ENCODE measurements at places on chromosomes 3 and 15.

DNA sequence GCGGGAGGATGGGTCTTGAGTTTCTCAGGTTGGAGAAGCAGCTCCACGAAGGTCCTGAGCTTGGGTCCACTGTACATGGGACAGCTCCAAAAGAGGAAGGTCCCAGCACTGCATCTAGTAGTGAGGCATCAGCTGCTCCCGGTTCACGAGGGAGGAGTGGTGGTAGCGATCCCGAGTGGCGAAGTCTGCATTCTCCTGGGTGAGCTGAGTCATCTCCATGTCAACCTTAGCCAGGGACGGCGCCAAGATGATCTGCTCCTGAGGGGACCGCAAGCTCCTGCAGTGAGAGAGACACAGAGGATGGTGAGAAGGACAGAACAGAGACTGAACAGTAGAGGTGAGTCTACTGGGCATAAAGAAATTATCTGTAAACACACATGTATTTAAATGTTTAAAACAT is 28.0 kb upstream of the HEG1 start:
- no peak for DNase-seq

DNA sequence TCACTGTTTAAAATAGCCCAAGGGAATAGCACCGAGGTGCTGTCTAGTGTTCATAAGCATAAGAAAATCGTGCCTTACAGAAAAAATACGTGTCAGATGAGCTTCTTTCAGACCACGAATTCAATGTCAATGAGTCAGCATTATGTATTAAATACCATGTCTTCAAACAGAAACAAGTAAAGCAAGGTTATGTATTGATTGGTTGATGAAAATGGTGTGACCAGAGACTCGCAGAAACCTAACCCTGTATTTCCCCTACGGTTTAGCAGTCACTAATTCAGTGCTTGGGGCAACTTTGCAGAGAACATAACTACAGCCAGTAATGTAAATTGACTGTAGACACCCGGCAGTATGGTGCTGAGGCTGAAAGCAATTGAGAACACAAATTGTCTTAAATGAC is 307.7 kb downstream of the IL5RA start:
- DNase-seq = no peak

DNA sequence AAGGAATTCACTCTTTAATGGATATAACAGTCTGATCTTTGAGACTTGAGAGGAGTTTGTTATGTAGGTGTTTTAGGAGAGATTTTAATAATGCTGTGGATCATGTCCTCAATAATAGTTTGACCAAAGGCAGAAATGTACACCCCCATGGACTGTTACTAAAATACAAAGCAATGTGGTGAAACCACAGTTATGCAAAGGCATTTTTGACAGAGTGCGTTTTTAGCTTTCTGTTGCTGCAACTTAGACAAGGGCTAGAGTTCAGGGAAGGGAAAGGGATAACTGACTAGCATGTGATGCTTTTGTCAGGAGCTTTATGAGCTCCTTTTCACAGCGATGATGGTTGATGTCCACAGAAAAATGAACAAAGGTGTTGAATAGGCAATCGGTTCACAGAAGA is 3.6 kb upstream of the STARD5 start:
- DNase-seq = no peak

DNA sequence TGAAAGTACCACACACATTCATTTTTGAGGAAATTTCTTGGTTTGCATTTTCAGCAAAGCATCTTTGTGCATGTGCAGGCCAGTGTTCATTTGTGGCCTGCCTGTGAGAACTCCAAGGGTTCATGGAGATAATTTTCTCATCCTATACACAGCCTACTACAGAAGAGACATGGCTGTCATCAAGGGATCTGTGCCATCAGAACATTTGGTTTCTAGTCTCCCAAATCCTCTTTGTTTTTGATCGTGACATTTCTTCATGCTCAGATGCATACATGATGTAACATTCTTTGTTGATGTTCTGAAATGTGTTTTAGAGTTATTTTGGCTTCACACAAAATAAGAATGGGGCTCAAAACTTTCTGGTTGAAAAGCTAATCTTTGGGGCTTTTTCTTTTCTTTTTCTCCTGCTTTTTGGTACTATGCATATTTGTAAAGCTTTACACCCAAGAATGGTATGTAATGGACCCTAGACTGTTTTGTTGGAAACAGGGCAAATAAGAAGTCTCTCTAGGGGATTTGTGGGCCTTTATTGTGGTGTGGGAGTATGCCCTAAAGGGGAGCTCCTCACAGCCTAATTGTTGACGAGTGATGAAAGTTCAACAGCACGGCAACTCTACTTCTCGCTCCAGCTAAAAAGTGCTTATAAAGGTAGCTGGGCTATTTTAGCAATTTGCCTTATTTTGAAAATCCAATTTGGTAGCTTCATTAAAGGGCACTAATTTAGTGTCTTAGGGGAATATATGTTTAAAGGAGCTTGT is 3.2 kb upstream of the ARPP21 start:
- no peak for DNase-seq

- DNase-seq = no peak
These were observed 440.9 kb downstream of the PDCD6IP start for GRCh38 chr3:34239287-34239686.

DNA sequence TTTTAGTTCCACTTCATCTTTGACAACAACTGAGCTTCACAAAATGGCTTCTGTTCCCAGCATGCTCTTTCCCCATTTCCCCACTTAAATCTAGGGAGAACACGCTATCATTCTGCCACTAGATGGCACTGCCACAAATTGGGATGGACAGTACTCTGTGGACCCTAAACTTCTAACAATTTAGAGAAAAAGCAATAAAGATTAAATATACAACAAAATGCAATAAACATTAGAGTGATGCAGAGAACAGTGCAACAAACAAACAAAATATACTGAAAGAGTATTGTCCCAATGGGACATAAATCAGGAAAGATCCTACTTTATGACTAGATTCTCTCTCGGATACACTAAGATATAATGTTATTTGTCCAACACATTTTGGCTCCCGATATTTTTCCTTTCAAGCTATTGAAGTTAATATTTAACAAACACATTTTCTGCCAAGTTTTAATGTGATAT is 169.7 kb upstream of the TMCO5A start:
- no peak for DNase-seq

DNA sequence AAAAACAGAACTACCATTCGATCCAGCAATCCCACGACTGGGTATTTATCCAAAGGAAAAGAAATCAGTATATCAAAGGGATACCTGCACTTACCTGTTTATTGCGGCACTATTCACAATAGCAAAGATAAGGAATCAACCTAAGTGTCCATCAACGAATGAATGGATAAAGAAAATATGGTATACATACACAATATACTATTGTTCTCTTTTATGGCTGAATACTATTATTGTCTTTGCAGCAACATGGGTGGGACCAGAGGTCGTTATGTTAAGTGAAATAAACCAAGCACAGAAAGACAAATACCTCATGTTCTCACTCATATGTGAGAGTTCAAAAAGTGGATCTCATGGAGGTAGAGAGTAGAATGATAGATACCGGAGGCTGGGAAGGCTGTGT is 118.3 kb upstream of the FAM3D start:
- DNase-seq = no peak

GRCh38 chr15:78071383-78071782 is 6.1 kb downstream of the TBC1D2B start:
- no peak for DNase-seq

DNA sequence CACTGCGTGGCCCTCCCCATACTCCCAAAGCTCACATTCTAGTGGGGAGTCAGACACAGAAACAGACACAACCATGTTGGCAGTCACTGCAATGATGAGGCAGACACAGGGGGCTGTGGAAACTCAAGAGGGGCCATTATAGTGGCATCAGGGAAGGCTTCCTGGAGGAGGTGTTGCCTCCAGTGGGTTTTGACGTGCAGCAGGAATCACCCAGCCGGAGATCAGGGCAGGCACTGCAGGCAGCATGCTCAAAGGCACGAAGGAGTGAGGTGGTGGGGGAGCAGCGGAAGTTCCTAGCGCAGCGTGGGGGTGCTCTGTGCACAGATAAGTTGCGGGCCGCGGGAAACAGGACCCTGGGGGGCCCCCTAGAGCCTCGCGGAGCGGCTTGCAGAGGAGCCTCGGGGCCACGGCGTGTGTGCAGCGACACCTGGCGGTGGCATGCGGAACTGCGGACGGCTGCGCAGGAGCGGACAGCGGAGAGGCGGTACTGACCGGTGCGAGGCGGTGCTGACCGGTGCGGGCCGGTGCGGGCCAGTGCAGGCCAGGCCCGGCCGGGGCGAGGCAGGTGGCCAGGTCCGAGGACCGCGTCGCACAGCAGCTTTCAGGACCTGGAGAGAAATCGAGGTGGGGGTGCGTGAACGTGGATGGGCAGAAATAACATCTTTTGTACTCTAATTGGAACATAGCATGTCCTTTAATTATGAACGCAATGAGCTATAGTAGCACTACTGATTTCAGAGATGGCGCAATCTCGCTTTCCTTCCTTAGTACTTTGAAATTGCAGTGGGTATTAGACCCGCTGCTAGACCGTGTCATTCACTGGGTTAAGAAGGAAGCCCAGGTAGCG is 101.5 kb downstream of the FBLN2 start:
- peak; percentile 87 for DNase-seq

DNA sequence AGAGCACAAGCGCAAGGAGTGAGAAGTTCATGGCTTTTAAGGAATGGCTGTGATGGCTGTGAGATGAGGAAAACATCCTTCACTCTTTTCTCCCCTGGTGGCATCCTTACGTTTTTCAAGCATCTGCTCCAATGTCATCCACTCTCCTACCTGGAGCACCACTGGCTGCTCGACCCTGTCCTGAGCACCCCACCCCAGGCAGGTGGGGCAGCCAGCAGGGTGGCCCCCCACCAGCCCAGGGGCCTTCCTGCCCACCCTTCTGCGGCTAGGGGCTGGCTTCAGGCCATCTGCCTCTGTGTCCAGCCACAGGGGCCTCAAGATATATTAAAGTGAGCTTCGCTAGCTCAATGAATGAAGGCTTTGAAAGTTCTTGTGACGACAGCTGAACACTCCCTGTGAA is 56.1 kb downstream of the ATP10A start:
- DNase-seq = no peak

- no peak for DNase-seq
These were observed 519.2 kb downstream of the NAALADL2 start for GRCh38 chr3:175378348-175378747.

GRCh38 chr3:188488801-188489200 is 334.8 kb downstream of the LPP start:
- no peak for DNase-seq

DNA sequence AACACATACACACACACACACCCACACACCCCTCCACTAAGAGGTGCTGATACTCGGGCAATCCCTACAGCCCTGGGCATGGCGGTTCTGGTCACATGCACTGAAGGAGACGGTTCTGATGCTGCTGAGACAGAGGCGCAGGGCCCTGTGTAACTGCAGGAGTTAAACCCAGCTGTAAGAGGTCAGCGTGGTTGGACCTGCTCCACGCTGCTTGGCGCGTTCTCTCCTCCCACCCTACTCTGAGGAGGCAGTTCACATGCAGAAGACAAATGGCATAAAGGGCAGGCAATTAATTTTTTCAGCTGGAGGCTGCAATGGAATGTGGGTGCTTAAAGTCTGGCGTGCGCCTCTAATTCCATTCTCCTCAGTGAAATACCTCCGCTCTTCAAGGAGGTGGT is 35.2 kb downstream of the GRK7 start:
- DNase-seq = no peak

- DNase-seq = no peak
These were observed 90.6 kb downstream of the ABI3BP start for GRCh38 chr3:100902572-100902971.

All from activated CD4-positive, CD25-positive, alpha-beta regulatory T cell treated with anti-CD3 and anti-CD28 coated beads, Interleukin-2, amount 50 U/mL, for 72 hours (primary cell).